Activated CD4-positive, alpha-beta T cell treated with anti-CD3 and anti-CD28 coated beads, Interleukin-2, amount 50 U/mL, for 1 hour (primary cell): ENCODE measurements at places on chromosomes 11 and 22.
A peak's percentile ranks its signal among the peaks of the same experiment; 100 is the strongest.

- no peak for DNase-seq
Measured at GRCh38 chr11:131652231-131652630, 281.8 kb downstream of the NTM start.

- no peak for DNase-seq
Measured at GRCh38 chr11:75334976-75335375, 16.5 kb downstream of the ARRB1 start.

GRCh38 chr11:94139416-94139815, 10.8 kb downstream of the PANX1 start:
- DNase-seq, result no peak

- DNase-seq, result no peak
Measured at GRCh38 chr11:131658952-131659351, 288.5 kb downstream of the NTM start.

DNA sequence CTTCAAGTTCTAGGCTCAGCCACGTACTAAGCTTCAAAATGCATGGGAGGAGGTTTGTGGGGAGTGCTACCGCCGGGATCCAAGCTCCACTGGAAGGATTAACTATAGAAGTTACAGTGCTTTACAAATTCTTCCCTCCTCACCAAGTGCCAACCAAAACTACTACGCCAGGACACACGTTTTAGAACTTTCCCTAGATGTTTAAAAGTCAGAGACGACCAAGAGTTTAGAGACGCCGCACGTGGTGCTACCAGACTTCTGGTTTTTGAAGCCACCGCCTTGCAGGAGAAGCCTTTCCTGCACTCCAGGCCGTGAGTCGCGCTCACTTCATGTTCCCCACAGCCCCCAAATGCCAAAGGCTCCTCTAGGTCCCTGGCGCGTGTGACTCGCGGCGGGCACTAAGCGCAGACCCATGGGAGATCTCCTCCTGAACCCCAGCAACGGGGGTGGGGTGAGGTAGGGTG, 734 bp downstream of the SNU13 start:
- DNase-seq, result no peak

DNA sequence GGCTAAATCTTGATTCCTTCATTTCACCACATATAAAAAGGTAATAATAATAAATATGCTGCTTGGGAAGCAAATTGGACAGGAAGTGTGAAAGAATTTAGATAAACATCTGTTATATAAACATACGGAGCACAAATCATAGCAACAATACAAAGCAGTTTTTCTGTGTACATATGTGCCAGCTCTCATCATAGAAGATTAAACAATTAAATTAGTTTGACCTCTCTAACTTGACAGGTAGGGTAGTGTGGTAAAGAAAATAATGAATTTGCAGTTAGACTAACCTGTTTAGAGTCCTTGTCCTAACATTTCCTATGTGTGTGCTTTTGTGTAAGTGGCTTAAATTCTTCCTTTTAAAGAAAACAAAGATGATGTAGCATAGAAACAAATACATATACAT, 995.7 kb upstream of the TENM4 start:
- DNase-seq, result no peak

DNA sequence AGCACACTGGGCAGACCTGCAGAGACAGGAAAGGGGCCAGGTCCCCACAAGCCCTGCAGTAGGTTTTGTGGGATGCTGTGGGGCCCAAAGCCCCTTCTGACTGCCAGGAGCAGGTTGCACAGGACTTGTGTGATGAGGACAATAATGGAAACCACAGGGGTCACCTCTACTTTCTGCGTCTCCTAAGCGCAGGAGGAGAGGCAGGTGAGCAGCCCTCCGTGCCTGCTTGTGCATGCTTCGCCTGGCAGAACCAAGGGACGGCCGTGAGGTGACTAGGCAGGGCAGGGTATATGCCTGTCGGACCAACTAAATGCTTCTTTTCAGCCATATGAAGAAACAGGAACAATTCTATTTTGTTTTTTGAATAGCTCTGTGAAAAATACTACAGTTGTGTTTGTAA, 77.9 kb upstream of the PITPNB start:
- DNase-seq, result no peak

GRCh38 chr11:36258730-36259360, 30.4 kb downstream of the COMMD9 start:
- peak; percentile 2 for DNase-seq

GRCh38 chr11:83069441-83070043, 2.2 kb downstream of the RAB30 start:
- DNase-seq, result no peak

GRCh38 chr22:31343235-31344191, 2.6 kb downstream of the PATZ1 start:
- no peak for DNase-seq

- DNase-seq, result no peak
Measured at GRCh38 chr11:11122749-11123148, 230.3 kb downstream of the CSNK2A3 start.

GRCh38 chr11:114318361-114318760, 22.2 kb downstream of the NNMT start:
- DNase-seq, result no peak

DNA sequence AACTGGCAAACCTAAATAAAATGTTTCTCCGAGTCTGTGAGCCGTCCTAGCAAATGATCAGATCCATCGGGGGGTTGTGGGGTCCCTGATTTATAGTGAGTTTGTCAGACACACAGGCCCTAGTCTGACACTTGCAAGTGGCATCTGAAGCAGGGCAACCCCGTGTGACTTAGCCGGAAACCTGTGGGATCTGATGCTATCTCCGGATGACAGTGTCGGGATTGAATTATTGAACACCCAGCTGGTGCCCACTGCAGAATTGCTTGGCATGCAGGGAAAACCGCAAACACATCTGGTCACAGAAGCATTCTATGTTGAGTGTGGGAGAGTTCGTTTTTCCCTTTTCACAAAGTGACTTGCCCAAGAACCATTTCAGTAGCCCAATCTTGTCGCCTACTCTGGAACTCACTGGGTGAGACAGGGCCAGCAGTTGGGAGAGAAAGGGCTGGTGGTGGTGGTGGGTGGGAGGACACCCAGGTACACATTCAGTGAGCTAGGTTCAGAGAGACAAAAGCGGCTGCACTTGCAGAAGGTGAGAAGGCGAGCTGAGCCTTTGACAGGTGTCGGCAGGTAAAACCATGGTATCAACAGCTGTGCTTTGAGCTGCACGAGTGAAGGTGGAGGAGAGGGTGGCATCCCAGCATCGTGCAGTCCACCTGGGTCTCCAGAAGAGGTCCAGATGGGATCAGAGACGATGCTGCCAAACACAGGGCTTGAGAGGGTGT, 33.7 kb upstream of the B3GAT1 start:
- DNase-seq, result no peak

DNA sequence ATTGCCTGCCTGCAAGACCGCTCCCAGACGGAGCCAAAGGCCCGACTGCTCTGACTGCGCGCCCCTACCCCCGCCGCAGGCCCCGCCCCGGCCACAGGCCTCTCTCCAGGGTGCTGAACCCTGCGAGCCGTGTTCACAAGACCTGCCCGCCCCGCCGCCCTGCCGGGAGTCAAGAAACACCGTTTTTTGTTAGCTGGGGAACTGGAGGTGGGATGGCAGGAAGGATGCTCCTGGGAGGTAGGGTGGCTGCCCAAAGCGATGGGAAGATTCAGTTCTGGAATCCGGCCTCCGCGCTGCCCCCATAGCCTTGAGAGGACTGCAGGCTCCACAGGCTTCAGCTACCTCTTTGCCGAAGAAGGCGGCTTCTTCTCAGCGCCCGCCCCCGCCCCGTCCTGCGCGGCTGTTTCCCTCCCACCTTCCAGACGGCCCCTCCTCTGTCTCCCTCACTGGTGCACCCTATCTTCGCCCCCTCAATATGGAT, 2.7 kb upstream of the PDE2A start:
- peak; percentile 70 for DNase-seq

DNA sequence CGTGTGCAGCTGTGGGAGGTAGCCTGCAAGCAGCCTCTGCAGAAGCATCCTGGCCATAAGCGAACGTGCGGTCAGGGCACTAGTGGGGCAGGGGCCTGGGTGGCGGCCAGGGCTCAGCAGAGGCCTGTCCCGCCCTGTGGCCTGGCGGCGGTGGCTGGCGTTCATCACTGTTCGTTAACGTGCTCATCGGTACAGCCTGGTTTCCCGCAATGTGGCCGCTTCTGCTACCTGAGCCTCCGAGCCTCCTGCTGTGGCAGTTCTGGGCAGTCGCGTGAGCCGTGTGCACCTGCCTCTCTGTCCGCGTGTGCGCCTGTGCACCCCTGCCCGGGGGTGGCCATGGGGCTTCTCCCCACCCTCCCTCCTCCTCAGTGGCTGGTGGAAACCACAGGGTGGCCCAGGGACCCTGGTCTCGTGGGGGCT, 117.9 kb downstream of the KCNQ1OT1 start:
- no peak for DNase-seq

- DNase-seq, result no peak
Measured at GRCh38 chr11:108873310-108873709, 208.4 kb downstream of the DDX10 start.

GRCh38 chr22:43562843-43563242, 151.0 kb downstream of the MPPED1 start:
- no peak for DNase-seq

DNA sequence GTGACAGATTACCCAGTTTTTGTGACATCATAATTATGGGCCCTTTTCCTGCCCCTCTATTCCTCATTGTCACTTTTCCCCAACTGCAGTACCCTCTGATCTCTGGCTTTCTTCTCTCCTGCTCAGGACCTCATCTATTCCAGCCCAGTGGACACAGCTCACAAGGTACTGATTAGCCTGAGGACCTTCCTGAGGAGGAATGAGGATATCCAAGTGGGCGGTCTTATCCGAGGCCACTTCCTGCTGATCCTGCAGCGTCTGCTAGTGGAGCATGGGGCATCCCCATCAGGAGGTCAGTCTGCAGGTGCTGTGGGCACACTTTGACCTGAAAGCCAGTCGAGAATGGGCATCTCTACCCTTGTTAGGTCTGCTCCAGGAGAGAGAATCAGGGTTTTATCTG, 24.5 kb upstream of the CCDC134 start:
- no peak for DNase-seq

- DNase-seq, result no peak
Measured at GRCh38 chr11:119103793-119104192, 2.1 kb upstream of the DPAGT1 start.

- DNase-seq, result no peak
Measured at GRCh38 chr11:59189986-59190385, 18.1 kb downstream of the DTX4 start.
